Left lung (tissue), 14 donors: ENCODE measurements at places on chromosomes 5 and 9.

GRCh38 chr9:89037346-89037745 lies 46.1 kb downstream of the S1PR3 start:
- peak overlapping the region; percentile 45 for H3K27ac ChIP-seq
- H3K27me3 ChIP-seq, result no peaks in the 10 kb centered on the region
- H3K36me3 ChIP-seq, result no peaks in the 10 kb centered on the region

- H3K4me3 ChIP-seq, result no peak overlapping the region
- H3K27me3 ChIP-seq, result no peaks in the 10 kb centered on the region
- DNase-seq, result no peak
- H3K27ac ChIP-seq, result no peak overlapping the region
- peaks cover 4% of the 10 kb centered on the region for H3K4me1 ChIP-seq
These were observed 21.9 kb downstream of the KDM4C start for GRCh38 chr9:6779417-6780241.

DNA sequence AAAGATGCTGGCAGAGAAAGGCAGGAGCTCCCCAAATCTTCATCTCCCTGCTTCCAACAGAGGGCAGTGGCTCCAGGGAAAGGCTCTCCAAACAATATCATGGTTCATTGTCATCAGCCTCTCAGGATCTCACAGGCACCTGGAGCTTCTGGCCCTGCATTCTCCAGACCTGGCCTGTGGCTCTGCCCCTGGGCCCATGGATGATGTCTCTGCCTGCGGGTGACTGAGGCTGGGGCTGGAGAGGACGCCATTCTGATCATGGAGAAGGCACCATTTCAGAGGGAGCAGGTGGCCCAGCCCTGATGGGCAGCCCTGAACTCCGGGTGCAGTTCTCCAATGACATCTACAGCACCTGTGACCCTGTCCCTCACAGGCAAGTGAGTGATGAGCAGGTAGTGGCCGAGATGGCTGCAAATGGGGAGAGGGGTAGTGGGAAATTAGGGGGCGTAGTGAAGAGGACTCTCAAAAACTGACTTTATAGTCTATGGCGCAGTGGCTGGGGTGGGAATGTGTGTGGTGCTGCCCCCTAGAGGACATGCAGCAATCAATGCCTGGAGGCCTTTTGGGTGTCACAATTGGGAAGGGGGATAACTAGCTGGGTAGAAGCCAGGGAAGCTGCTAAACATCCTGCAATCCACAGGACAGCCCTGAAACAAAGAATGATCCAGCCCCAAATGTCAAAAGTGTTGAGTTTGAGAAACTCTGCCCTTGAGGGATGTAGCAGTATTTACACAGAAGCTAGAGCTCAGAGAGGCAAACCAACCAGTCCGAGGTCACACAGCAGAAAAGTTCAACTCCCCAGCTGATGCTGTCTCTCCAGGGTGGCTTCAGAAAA lies 3.2 kb downstream of the SH3PXD2B start:
- H3K4me1 ChIP-seq, result peaks cover 21% of the 10 kb centered on the region
- H3K4me3 ChIP-seq, result no peak overlapping the region
- no peaks in the 10 kb centered on the region for H3K27me3 ChIP-seq
- H3K36me3 ChIP-seq, result no peaks in the 10 kb centered on the region
- no peak for DNase-seq
- peak overlapping the region; percentile 9 for H3K27ac ChIP-seq

DNA sequence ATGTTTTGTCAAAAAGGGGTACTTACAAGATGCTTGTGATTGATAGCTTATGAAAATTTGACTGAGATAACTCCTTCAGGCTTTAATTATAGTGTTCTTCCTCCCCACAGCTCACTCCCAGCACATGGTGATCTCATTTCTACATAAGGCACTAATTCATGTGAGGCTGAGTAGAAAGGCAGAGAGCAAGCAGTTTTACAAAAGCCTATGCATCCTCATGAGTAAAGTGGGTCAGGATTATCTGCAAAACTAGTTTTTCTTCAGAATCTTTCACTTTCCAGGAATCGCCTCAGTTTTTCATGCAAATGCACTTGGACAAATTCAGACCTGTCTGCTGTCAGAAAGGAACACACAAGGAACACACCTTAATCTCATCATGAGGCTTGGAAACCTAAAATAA lies 92.1 kb upstream of the FBN2 start:
- no peaks in the 10 kb centered on the region for H3K27me3 ChIP-seq
- H3K4me3 ChIP-seq, result no peak overlapping the region
- no peak overlapping the region for H3K27ac ChIP-seq
- no peaks in the 10 kb centered on the region for H3K36me3 ChIP-seq
- H3K4me1 ChIP-seq, result no peaks in the 10 kb centered on the region

DNA sequence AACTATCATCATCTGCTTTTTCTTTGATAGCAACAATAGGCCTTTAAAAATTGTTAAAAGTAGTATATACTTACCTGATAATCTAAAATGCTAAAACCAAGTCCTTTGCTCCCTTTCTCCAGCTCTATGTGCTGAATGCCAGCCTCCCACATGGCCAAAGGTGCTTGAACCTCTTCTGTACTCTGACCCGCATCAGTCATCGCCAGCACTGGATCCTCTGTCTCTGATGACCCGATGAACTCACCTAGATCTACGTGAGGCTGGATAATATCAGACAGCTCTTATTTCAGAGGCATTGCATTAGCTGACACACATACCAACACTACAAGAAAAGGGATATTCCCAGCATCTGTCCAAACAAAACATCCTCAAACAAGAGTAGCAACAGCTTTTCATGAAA lies 89.5 kb downstream of the MPDZ start:
- H3K4me3 ChIP-seq, result no peak overlapping the region
- no peaks in the 10 kb centered on the region for H3K36me3 ChIP-seq
- DNase-seq, result no peak

DNA sequence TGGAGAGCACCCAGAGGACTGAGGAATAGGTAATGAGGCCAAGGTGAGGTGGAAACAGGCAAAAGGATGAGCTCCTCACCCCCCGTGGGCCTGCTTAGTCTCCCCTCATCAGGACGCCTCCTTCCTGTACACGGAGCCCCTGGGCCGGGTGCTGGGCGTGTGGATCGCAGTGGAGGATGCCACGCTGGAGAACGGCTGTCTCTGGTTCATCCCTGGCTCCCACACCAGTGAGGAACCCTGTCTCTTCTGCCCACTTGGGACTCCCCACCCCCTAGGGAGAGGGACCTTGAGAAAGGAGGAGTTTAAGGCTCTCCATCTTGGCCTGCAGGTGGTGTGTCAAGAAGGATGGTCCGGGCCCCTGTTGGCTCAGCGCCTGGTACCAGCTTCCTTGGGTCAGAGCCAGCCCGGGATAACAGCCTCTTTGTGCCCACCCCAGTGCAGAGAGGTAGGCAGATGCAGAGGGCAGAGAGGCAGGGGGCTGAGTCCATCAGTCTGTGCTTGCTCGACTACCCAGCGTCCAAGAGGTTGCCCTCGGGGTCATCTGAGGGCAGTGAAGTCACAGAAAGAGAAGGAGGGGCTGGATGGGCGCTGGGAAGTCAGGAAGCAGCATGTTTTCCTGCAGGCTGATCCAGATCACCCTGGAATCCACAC lies 7.0 kb downstream of the DOLK start:
- peaks cover 3% of the 10 kb centered on the region for H3K4me1 ChIP-seq
- no peaks in the 10 kb centered on the region for H3K36me3 ChIP-seq
- H3K27me3 ChIP-seq, result no peaks in the 10 kb centered on the region
- peak overlapping the region; percentile 23 for H3K27ac ChIP-seq
- no peak overlapping the region for H3K4me3 ChIP-seq

- no peak for DNase-seq
- H3K4me1 ChIP-seq, result peaks cover 8% of the 10 kb centered on the region
- H3K27me3 ChIP-seq, result peaks cover 99% of the 10 kb centered on the region
- no peaks in the 10 kb centered on the region for H3K36me3 ChIP-seq
- H3K4me3 ChIP-seq, result no peak overlapping the region
- H3K27ac ChIP-seq, result no peak overlapping the region
These were observed 59.5 kb downstream of the TMEM174 start for GRCh38 chr5:73232266-73233041.

GRCh38 chr5:155620821-155621410 lies 607.4 kb downstream of the KIF4B start:
- no peaks in the 10 kb centered on the region for H3K4me1 ChIP-seq
- DNase-seq, result no peak
- no peaks in the 10 kb centered on the region for H3K36me3 ChIP-seq
- no peak overlapping the region for H3K27ac ChIP-seq
- no peaks in the 10 kb centered on the region for H3K27me3 ChIP-seq
- no peak overlapping the region for H3K4me3 ChIP-seq
